Activated CD8-positive, alpha-beta T cell treated with anti-CD3 and anti-CD28 coated beads for 36 hours (primary cell): ENCODE measurements at places on chromosomes 7 and 10.

GRCh38 chr10:23604613-23605012 is 165.7 kb downstream of the OTUD1 start:
- no peak for DNase-seq

GRCh38 chr7:43460733-43461348 is 122.1 kb upstream of the STK17A start:
- no peak for DNase-seq

DNA sequence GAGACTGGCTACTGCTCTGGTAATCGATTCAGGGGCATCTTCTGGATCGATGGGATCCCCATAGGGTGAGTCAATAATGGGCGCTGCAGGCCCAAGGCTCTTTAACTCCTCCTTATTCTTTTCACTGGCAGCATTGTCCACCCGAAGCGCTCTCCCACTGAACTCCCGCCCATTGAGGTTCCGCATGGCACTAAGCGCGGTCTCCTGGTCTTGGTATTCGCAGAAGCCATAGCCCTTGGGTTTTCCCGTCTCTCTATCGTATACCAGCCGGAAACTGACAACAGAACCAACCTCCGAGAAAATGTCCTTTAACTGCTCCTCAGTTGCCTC is 285 bp downstream of the CSTF2T start:
- DNase-seq: no peak

GRCh38 chr7:158396301-158396905 is 191.2 kb downstream of the PTPRN2 start:
- no peak for DNase-seq

- peak; percentile 54 for DNase-seq
These were observed at the start of gene IFIT1 for GRCh38 chr10:89391907-89392756. Gene IFIT1, plus strand, starts transcription at chr10:89392623. Its CDS starts 90 bp downstream, at chr10:89392713.

GRCh38 chr10:34178756-34179155 is 636.3 kb downstream of the PARD3 start:
- no peak for DNase-seq

- no peak for DNase-seq
These were observed 10.5 kb upstream of the EDRF1 start for GRCh38 chr10:125708971-125709503.

- DNase-seq: no peak
These were observed 26.0 kb upstream of the TARP start for GRCh38 chr7:38299275-38299931.

DNA sequence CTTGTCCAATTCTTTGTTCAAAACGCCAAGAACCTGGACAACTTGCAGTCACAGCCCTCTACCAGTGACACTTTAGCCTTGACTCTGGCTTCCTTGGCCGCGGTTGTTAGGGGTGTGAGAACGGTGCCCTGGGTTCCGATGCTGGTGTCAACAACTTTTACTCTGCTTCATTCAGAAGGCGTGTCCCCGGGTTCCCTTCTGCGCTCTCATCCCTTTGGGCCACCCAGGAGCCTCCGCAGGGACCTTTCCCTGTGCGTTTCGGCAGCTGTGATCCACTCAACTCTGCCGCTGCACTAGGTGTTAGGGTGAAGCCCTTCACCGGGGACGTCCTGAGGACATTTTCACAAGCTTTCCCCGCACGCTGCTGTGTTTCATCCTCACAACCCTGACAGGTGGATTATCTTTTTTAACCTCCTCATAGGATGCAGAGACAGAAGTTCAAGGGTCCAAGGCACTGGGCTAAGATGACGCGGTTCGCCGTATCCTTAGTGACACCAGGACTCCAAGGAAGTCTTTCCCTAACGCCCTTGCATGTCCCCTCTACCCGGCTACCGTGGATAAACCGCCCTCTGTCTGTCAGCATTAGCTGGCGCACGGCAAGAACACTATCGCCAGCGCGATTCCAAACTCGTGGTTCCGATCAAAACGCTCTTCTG is 133.5 kb upstream of the SHH start:
- DNase-seq: no peak

GRCh38 chr7:144672869-144673268 is 163.0 kb downstream of the TPK1 start:
- DNase-seq: no peak

GRCh38 chr10:4108693-4109092 is 323.7 kb upstream of the KLF6 start:
- no peak for DNase-seq

- no peak for DNase-seq
These were observed 156.8 kb upstream of the LYZL1 start for GRCh38 chr10:29131952-29132547.

DNA sequence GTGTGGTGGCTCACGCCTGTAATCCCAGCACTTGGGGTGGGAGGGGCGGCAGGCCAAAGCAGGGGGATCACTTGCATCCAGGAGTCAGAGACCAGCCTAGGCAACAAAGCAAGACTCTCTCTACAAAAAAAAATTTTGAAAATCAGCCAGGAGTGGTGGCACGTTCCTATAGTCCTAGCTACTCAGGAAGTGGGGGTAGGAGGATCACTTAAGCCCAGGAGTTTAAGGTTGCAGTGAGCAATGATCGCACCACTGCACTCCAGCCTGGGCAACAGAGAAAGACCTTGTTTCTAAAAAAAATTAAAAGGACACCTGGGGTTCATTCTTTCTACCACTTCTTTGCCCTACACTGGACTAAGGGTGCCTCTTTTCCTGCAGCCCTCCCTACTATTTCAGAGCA is 15.1 kb downstream of the WAPL start:
- DNase-seq: no peak

GRCh38 chr10:69906425-69906824 is 104.7 kb downstream of the COL13A1 start:
- no peak for DNase-seq
